Stimulated activated CD8-positive, alpha-beta memory T cell treated with anti-CD3 and anti-CD28 coated beads, Interleukin-4, amount 100 ng/mL, for 4 hours (primary cell): ENCODE measurements at places on chromosomes 7 and 10.

- no peak for DNase-seq
These were observed 465.6 kb downstream of the PLXNA4 start for GRCh38 chr7:132110692-132111091.

GRCh38 chr10:74928742-74929191 is 102.4 kb downstream of the KAT6B start:
- no peak for DNase-seq

- no peak for DNase-seq
These were observed 343.7 kb upstream of the SEMA3A start for GRCh38 chr7:84538268-84538667.

- no peak for DNase-seq
These were observed 34.6 kb downstream of the PLXNA4 start for GRCh38 chr7:132541656-132542055.

- DNase-seq: no peak
These were observed 240.9 kb upstream of the GRB10 start for GRCh38 chr7:51023547-51023946.

GRCh38 chr10:77773631-77774426 is 136.2 kb upstream of the KCNMA1 start:
- DNase-seq: no peak

GRCh38 chr10:132689721-132690360 is 96.1 kb downstream of the NKX6-2 start:
- DNase-seq: no peak

DNA sequence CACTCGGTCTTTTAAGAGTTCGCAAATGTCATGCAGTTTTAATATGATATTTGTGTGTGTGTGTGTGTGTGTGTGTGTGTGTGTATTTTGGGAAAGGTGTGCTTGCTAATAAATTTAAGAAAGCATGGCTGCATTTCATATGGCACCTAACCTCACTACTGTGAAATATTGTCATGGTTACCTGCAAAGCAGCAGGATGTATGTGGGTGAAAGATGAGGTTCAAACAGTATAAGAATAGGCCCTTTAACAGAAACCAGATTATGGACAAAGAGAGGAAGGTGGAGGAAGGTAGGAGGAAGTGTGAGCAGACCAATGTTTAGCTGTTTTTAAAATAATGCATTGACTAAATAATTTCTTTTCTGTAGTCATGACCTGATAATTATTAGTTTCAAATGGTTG is 73.5 kb upstream of the CACNA2D1 start:
- DNase-seq: no peak

DNA sequence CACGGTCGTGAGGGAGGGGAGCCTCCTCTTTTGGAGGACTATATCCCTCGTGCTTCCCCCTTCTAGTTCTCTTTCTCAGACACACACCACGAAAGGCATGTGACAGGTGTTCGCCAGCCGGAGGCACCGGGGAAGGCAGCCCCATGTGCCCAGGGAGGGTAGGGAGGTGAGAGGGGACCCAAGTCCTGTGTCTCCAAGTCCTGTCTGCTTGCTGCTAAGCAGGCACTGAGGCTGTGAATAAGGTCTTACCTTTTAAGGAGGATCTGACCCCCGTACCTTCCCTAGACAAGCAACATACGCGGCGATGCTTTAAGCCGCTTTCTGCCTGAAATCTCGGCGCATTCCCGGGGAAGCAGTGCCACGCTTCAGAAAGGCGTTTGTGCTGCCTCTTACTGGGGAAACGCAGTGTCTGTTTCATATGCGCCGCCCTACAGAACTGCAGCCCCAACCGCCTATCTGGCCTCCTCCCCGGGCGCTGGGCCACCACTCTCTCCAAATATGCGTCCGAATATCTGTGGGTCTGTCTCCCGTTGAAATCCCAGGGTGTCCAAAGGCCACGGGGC is 770 bp downstream of the PLXNA4 start:
- DNase-seq: no peak

- no peak for DNase-seq
These were observed 5.7 kb upstream of the GLCCI1 start for GRCh38 chr7:7962851-7963250.

- peak; percentile 8 for DNase-seq
These were observed 53.6 kb upstream of the TMEM72 start for GRCh38 chr10:44857363-44858016.

GRCh38 chr7:24587853-24588252 is 14.6 kb downstream of the PALS2 start:
- DNase-seq: peak; percentile 13

GRCh38 chr7:23863209-23863787 is 153.3 kb downstream of the STK31 start:
- no peak for DNase-seq

- DNase-seq: no peak
These were observed 4.8 kb upstream of the KCNIP2 start for GRCh38 chr10:101848408-101848807.

GRCh38 chr7:71254751-71255150 is 122.8 kb downstream of the GALNT17 start:
- DNase-seq: no peak

GRCh38 chr10:51985336-51985735 is 285.9 kb upstream of the CSTF2T start:
- no peak for DNase-seq

- no peak for DNase-seq
These were observed 8.4 kb upstream of the SEPTIN7 start for GRCh38 chr7:35792472-35792871.

- DNase-seq: no peak
These were observed 118.3 kb downstream of the ARID5B start for GRCh38 chr10:62019685-62020359.

- no peak for DNase-seq
These were observed 80.7 kb downstream of the FANK1 start for GRCh38 chr10:125976960-125977605.

GRCh38 chr7:150738591-150739001 is 1.4 kb downstream of the GIMAP5 start:
- no peak for DNase-seq

GRCh38 chr10:78284381-78284780 is 250.7 kb downstream of the RPS24 start:
- DNase-seq: no peak

GRCh38 chr7:71937840-71938371 is 474.2 kb downstream of the CALN1 start:
- DNase-seq: no peak

DNA sequence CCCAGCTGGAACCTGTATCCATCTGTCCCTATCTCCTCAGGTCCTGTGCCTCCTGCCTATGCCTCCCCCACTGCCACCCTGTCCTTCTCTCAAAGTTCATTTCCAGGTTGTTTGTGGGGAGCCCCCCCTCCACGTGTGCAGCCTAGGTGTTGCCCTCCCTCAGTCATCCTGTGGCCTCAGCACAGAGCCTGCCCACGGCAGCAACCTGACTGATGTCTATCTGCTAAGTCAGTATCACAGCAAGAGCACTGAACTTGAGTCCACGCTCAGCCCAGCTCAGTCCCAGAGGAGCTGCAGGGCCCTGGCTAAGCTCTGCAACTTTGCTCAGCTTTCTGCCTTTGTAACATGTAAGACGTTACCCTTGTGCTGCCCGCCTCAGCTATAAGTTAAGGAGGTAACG is 28.7 kb downstream of the FAM53B start:
- DNase-seq: no peak

GRCh38 chr7:128358233-128358632 is 3.3 kb downstream of the PRRT4 start:
- no peak for DNase-seq

DNA sequence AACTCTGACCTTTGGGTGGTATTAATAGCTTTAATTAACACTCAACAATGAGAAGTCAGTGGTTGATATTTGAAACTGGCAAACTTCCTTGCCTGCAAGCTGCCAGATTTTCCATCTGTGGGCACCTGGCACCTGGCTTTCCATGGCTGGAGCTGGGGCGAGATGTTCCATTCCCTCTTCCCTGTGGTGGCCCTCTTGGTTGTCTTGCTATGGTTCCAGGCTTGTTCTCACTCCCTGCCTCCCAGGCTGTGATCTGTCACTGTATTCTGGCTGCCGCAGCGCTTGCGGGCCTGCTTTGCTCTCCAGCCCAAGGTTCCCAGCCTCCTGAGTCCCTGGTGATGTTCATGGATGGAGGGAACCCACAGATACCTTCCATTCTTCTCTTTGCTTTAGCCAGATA is 201.0 kb downstream of the FRMD4A start:
- DNase-seq: no peak

- no peak for DNase-seq
These were observed 3.6 kb upstream of the ZEB1 start for GRCh38 chr10:31315453-31315852.

GRCh38 chr10:102375250-102375649 is 20.3 kb upstream of the NFKB2 start:
- DNase-seq: no peak

GRCh38 chr10:17563452-17563851 is 53.7 kb downstream of the HACD1 start:
- DNase-seq: no peak

DNA sequence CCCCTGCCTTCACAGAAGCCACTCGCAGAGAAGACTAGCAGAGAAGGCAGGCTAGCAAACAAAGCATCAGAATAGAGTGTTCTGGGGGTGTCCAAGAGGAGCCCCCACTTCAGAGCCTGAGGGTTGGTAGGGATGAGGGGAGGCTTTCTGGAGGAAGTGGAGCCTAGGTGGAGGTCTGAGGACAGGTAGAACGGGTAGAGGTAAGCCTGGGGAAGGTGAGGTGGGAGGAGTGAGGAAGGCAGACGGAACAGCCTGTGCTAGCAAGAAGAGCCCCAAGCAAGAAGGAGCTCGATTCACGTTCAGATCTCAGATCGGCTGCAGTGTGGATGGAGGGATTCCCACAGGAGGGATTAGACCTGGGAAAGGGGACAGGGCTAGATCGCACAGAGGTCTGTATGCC is 66.0 kb upstream of the DUSP5 start:
- no peak for DNase-seq

DNA sequence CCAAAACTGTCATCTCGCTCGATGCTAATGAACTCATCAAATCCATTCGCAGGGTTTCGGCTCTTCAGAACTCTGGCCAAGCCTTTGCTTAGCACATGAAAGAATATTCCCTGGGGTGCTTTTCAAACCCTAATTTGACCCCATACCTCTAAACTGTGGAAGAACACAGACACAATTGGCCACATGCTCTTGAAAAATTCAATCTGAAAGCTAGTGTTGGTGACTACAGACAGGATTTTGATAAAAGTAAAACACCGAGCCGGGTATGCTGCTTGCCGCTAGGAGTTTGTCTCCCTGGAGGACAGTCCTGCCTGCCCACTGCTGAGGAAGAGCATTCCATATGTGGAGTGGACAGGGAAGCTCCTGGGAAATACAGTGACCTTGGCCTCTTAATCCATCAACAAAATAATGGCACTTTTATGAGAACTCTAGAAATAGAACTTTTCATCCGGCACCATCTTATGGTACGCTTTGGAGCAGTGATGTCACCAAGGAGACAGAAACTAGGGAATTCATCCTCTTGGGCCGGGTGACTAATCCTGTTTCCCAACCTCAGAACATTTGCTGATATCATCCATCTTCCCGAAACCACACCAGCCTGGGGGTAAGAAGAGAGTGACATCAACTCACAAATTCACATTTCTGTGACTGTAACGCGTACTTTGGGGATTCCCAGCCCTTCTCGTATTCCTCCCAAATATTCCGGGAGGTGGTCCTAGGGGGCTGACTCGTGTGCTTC is 34.2 kb downstream of the MTURN start:
- DNase-seq: no peak

GRCh38 chr7:52712938-52713337 is 322.5 kb upstream of the POM121L12 start:
- DNase-seq: no peak

GRCh38 chr7:105224884-105225651 is 163.7 kb downstream of the SRPK2 start:
- DNase-seq: no peak

GRCh38 chr10:61153771-61154170 is 209.8 kb upstream of the RHOBTB1 start:
- no peak for DNase-seq

- DNase-seq: no peak
These were observed 14.1 kb downstream of the SLC18A2 start for GRCh38 chr10:117254774-117255735.

- DNase-seq: no peak
These were observed 167.7 kb upstream of the PPP1R3A start for GRCh38 chr7:114086537-114086913.

DNA sequence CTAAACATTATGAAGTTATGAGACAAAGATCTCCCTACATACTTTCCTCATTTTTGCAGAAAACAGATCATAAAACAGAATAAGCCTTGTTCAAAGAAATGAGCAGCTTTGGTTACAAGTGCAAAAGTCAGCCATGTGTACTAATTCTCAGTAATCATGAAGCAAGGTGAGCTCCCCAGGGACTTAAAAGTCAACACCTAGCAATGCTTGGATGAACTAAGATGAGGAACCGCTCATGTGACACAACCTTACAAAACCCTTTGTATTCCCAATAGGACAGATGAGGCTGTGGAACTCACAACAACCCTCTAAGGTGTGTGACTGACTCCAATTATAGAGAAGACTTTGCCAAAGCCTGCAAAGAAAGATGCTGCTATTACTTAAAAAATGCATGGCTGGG is 154.5 kb downstream of the SLC25A13 start:
- no peak for DNase-seq

GRCh38 chr10:60335708-60336107 is 54.0 kb downstream of the ANK3 start:
- DNase-seq: no peak

GRCh38 chr7:17640730-17641377 is 299.4 kb downstream of the SNX13 start:
- no peak for DNase-seq

DNA sequence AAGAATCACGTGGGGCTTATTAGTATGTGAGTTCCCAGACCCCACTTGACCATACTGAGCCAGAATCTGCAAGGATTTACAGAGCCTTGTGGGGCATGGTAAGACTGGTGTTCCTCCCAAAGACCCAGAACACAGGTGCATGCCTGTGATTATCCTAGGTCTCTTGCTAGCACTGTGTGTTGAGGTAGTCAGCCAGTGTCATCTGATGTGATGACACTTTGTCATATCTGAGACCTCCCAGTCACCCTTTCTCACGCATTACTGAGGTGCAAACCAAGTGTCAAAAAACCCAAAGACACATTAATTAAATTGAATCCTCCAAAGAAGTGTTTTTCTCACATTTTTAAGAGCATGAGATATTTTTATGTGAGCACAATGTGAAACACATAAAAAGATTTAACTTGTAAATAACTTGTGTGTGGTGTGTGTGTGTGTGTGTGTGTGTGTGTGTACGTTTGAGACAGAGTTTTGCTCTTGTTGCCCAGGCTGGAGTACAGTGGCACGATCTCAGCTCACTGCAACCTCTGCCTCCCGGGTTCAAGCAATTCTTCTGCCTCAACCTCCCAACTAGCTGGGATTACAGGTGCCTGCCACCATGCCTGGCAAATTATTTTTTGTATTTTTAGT is 162.0 kb upstream of the PRPS1L1 start:
- no peak for DNase-seq

DNA sequence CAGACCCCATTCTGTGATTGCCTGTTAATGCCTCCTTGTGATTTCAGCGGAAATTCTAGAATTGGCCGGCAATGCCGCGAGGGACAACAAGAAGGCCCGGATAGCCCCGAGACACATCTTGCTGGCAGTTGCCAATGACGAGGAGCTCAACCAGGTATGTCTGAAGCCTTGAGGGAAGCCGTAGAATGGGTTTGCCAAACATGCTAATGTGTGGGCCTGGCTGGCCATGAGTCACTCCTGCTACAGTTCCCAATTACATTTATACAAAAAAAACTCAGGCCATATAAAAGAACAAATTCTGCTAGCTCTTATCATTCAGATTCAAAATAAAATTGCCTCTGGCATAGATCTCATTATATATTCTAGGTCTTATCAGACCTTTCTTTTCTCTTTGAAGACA is 37.4 kb downstream of the MACROH2A2 start:
- DNase-seq: no peak

GRCh38 chr10:55183993-55184392 is 383.0 kb upstream of the PCDH15 start:
- DNase-seq: no peak

- no peak for DNase-seq
These were observed 64.8 kb downstream of the THSD7A start for GRCh38 chr7:11767148-11767547.
